ENCODE measurements at places on chromosomes 7 and 10.

DNA sequence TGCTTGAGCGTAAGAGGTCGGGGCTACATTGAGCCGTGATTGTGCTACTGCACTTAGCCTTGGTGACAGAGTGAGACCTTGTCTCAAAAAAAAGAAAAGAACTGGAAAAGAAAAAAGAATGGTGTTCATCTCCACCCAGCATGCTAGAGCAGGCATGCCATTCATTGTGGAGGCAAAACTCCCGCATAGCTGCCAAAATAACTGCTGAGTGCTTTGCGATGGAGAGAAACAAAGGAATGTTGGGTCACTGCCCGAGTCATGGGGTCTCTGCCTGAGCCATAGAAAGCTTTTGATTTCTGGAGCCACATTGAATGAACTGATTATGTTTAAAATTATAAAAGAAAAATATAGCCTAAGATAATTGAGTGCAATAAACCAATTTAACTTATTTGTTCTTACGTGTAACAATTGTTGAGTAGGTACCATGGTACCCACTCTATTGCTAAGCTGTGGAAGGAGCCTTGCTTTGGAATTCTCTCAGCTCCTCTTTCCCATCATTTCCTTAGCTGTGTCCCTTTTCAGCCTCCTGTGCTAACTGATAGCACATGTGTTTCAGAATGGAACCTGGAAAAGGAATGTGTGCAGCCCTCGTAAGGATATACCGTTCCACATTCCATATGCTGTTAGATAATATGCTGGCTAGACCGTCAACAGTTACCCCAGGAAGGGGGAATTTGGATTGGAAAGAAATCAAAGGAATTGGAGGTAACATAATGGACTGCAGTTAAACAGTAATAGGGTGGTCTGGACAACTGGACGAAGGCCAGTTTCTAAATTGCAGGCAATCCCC is 99.0 kb downstream of the KIAA1217 start:
- no peak for DNase-seq

GRCh38 chr7:142954680-142955268 is 7.4 kb downstream of the KEL start:
- no peak for DNase-seq

- no peak for DNase-seq
Observed at GRCh38 chr10:100183481-100183880, 2.3 kb downstream of the ERLIN1 start.

DNA sequence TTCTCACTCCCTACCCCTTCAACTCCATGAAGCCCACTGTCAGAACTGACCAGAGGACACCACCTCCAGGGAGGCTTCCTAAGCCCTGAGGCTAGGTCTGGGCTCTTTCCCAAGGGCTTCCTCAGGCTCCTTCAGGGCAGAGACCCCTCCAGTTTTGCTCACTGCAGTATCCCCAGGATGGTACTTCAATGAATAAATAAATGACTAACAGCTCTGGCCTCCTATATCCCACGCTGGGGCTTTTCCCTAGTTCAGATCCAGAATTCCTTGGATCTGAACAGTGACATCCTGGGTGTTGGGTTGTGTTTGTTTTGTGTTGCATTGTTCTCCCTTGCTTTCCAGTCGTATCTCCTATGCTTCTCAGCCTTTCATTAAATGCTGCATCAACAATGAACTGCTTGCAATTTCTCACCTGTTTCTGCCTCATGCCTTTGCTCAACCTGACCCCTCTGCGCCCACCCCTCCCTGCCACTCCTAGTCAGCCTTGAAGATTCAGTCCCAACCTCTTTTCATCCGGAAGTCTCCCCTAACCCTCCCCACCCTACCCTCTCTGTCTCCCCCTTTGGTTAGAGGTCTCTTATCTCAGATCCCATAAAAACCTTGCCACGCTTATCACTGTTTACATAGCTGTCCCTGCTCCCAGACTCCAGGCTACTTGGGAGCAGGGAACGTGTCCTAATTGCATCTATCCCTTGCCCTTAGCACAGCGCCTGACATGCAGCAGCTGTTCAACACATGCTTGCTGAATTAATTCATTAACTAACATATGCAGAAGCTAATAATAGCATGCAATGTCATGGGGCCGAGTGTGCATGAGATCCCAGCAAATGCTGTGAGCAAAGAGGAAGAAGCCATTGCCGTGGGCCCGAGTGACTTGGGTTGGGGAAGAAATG is 41.7 kb downstream of the PPP1R3C start:
- no peak for DNase-seq

GRCh38 chr7:128017862-128018845 is 13.1 kb downstream of the LRRC4 start:
- peak; percentile 12 for DNase-seq

DNA sequence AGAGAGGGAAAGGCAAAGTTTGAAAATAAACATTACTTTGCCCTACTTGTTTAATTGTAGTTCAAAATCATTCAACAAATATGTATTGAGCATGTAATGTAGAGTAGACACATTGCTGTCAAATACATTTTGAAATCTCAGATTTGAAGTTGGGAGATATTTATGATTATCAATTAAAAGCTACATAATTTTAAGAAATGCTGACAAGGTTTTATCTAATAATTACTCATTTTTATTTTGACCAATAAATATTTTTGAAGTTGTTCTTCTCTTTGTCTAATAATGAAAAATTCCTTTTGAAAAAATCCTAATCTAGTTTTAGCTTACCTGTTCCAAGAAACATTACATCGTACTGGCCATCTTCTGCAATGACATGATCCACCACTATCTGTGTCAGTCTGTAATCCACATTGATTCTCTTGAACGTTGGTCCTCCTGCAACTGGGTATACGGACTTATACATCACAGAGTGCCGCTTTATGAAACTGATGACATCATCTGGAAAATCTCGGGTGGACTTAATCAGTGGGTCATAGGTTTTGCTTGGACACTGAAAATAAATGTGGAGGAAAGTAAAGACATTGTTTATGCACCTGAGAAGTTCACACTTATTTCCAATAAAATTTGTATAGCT is 164.7 kb downstream of the SEMA3D start:
- DNase-seq = no peak

DNA sequence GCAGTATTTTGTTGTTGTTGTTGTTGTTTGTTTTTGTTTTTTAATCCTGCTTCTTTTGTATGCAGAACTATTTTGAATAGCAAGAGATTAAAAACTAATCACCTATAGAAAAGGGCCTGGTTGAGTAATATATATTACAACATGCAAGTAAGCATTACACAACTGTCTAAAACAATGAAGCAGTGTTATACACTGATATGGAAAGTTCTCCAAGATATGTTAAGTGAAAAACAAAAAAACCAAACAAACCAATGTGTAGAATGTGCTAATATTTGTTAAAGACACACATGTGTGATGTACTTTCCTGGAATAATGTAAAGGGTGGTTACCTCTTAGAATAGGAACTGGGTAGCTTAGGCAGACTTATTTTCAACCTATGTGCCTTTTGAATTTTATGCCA is 117.4 kb downstream of the ZNF365 start:
- no peak for DNase-seq

DNA sequence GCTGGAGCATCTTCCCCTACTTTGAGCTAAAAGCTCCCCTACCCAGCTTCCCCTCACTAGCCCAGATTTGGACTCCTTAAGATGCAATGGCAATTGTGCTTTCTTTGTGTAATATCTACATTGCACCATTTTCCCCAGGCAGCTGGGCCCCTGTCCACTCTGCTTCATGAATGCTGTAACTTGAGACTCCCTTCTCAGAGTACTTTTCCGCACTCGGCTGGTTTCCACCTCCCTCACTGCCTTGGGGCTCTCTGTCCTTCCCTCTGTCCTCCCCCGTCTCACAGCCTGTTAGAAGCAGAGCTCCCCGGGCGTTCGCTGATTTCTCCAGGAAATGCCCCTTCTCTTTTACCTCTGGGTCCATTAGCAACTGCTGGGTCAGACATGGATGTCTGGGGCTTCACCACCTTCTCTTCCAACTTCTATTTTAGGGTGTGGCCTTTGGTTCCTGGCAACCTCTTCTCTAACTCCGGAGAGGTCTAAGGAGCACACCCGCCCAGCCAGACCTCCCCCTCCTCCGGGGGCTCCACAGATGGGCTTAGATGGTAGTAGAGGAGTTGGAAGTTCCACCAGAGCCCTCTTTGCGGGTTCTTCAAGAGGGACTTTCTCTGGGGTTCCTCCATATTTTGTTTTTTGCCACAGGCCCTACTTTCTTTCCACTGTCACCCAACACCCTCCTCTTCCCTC is 2.9 kb upstream of the TMEM72 start:
- peak; percentile 38 for DNase-seq

- no peak for DNase-seq
Observed at GRCh38 chr7:157483971-157484410, 147.2 kb downstream of the DNAJB6 start.

GRCh38 chr10:48389272-48389671 is 82.8 kb downstream of the MAPK8 start:
- DNase-seq = peak; percentile 19

DNA sequence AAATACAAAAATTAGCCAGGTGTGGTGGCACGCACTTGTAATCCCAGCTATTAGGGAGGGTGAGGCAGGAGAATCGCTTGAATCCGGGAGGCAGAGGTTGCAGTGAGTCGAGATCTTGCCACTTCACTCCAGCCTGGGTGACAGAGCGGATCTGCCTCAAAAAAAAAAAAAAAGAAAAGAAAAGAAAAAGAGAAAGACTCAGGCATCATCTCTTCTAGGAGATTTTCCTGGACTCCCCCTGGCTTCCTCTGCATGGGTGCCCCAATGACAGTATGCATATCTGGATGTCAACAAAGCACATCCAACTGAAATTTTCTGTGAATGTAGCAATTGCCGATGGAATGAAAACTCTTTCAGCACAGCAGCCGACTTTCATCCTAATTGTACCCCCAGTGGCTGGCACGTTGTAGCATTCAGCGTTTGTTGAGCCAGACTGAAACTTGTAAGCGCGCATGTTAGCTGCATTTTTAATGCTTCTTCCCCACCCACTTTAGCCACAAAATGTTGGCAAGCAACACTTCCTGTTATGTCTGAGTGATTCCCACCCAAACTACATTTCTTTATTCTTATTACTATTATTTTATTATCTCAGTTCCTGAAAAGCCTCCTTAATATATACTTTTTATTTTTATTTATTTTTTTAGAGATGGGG is 70.2 kb downstream of the PRTFDC1 start:
- no peak for DNase-seq

- DNase-seq = no peak
Observed at GRCh38 chr7:299628-300027, 9.7 kb downstream of the FOXL3 start.
